ENCODE measurements at places on chromosomes 7 and 10.

- DNase-seq: no peak
Measured at GRCh38 chr7:45687185-45687560, 113.0 kb downstream of the ADCY1 start.

DNA sequence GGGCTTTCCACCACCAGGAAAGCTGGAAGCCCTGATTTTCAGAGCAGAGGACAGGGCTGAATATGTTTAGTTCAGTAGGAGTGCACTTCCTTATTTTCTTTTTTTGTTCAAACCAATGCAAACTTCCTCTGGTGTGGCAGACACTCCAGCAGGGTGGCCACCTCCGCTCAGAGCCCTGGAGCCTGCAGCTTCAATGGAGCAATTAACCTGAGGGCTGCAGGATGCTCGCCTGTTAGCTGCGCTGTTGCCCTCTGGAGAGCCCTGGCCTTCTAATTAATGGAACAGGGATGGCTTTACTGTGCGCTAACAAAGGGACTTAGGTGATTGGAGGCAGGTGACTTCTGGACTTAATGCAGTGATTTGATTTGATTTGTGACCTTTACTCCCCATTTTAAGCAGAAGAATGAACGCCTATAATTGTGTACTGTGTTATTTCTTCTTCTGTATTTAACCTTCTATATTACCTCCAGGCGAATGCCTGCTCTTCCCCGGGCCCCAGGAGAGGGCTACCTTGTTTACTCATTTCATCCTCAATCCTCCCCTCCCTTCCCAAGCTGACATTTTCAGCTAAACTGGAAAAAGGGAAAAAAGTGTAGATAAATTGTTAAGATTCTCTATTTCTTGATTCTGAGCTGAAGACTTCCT, 123.0 kb upstream of the CTBP2 start:
- no peak for DNase-seq

GRCh38 chr7:119886007-119886406, 387.0 kb upstream of the KCND2 start:
- DNase-seq: no peak

DNA sequence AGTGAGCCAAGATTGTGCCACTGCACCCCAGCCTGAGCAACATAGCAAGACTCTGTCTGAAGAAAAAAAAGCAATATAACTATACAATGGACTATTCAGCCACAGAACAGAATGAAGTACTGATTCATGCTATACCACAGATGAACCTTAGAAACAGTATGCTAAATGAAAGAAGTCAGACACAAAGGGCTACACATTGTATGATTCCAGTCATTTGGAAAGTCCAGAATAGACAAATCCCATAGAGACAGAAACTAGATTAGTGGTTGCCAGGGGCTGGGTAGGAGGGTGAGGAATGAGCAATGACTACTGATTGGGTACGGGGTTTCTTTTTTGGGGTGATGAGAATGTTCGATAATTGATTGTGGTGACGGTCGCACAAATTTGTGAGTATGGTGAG, 9.6 kb upstream of the CFAP70 start:
- DNase-seq: no peak

- peak; percentile 83 for DNase-seq
Measured at GRCh38 chr10:28432210-28432676, 100.7 kb upstream of the WAC start.

- no peak for DNase-seq
Measured at GRCh38 chr7:86768394-86768793, 124.7 kb downstream of the GRM3 start.

GRCh38 chr10:6019796-6020195, 42.4 kb downstream of the IL2RA start:
- no peak for DNase-seq

GRCh38 chr10:59176241-59177030, at the start of gene PHYHIPL:
Gene PHYHIPL (plus strand): TSS chr10:59176643. CDS start chr10:59176854, 211 bp downstream.
- no peak for DNase-seq

- no peak for DNase-seq
Measured at GRCh38 chr10:51896849-51897248, 197.5 kb upstream of the CSTF2T start.

GRCh38 chr10:70096705-70097420, 35.8 kb downstream of the AIFM2 start:
- no peak for DNase-seq

DNA sequence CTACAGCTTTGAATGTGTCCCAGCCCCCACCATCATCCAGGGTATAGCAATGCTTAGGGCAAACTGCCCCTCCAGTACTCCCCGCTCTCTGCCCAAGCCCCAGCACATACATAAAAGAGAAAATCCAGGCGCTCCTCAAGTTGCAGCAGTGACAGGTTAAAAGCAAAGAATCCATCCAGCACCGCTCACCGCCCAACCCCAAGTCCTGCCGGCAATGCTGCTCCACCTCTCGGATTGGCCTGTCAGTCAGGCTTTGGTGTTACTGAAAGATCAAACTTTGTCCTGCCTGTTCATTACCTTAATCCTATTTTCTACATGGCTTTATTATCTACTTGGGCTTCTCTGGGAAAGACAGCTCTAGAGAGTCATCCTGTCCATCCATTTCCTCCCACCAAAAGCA, 31.9 kb downstream of the DPCD start:
- no peak for DNase-seq

DNA sequence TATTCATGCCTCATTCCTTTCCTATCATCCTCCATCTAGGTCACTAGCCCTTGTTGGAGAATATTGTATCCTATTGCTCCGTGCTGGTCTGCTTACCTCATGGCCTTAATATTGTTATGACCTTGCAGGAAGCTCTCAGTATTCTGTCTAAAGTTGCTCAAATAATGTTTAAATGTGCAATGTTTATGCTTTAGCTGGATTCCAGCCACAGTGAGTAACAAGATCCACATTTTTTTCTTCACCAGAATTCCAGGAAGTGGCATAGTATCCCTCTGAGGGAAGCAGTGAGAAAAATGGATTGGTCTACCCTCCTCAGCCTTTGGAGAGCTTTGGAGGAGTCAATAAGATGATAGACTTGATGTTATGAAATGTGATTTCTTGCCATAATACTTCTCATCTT, 402.6 kb downstream of the NRG3 start:
- DNase-seq: no peak

GRCh38 chr10:60031664-60032063, 125.3 kb upstream of the CCDC6 start:
- no peak for DNase-seq

GRCh38 chr7:70266186-70266585, 667.9 kb downstream of the AUTS2 start:
- DNase-seq: no peak

GRCh38 chr10:97222326-97222961, 36.7 kb upstream of the SLIT1 start:
- DNase-seq: no peak

- DNase-seq: no peak
Measured at GRCh38 chr10:133565441-133566294, at the start of gene SYCE1. Gene SYCE1 (minus strand): TSS chr10:133565583. CDS start chr10:133565529, 54 bp downstream.

- DNase-seq: no peak
Measured at GRCh38 chr10:122148876-122149560, 122.1 kb upstream of the BTBD16 start.

DNA sequence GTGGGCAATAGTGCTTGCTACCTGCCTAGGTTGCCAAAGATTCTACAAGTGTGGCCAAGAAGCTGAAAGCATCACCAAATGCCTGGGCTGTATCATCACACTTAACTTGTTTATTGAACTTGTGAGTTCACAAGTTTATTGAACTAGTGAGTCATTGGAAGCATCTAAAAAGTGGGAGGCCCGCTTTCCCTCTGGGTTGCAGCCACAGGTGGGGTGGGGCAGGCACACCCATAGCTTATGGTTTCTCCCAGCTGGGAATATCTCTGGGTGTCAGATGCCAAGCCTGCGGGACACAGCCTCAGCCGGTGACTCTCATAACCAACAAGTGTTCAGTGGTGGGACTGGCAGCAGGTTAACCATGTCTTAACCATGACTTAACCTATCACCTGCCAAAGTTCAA, 145.9 kb upstream of the FAM13C start:
- DNase-seq: no peak

DNA sequence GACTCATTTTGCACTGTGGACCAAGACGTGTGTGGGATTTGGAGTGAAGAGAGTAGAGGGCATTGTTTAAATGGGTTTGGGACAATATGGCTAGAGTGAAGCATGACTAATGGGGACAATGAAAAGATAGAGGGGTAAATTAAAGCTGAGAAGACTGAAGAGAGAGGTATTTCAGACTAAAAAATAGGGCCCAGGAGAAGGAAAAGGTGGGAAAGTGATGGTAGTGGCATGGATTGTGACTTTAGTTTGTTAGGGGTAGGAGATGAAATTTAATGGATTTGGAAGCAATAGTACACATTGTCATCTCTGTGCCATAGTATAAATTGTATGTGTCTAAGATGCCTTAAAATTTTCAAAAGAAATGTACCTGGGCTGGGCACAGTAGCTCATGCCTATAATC, 18.2 kb downstream of the CDK1 start:
- no peak for DNase-seq

DNA sequence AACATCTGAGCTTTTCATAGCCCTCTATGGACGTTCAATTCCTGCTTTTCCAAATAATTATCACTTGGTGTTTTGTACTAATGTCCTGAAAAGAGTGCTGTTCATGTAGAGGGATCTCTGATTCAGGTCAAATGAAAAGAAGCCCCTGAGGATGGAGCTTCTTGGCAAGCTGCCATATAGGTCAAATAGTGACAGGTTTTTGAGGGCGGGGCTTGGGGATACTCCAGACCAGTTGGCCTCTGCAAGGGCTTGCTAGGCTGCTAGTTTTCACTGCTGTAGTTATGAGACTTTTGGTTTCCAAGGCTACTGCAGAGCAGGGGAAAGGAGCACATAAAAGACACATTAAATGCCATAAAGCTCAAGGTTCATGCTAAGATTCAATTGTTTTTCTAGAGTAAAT, 257.2 kb upstream of the CACNA2D1 start:
- DNase-seq: no peak

GRCh38 chr7:30032310-30033125, 4.3 kb downstream of the PLEKHA8 start:
- DNase-seq: no peak

- DNase-seq: peak; percentile 58
Measured at GRCh38 chr10:97466755-97467154, 20.8 kb downstream of the ZDHHC16 start.

GRCh38 chr10:35392482-35393228, 56.3 kb downstream of the CCNY start:
- DNase-seq: no peak

DNA sequence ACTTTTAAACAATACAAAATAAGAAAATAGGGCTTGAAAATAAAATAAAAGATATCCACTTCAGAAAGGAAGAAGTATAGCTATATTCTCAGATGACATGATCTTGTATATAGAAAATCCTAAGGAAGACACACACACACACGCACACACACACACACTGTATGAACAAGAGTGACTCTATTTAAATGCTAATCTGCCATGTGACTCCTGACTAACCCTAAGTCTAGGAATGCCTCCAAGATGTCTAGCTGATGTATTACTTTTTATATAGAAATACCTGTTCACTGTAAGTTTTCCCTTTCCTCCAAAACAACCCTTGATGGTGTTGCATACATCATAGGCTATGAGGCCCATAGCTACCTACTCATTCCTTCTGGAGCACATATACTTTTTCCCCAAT, 173.1 kb upstream of the LRRTM3 start:
- DNase-seq: peak; percentile 27

GRCh38 chr10:70132098-70133029, at the start of gene AIFM2:
Gene AIFM2 (minus strand): TSS chr10:70132825. CDS start chr10:70124084, 8,741 bp downstream.
- peak; percentile 62 for DNase-seq

- DNase-seq: no peak
Measured at GRCh38 chr7:148915211-148915610, 31.1 kb upstream of the EZH2 start.

GRCh38 chr7:101824440-101824839, 7.0 kb downstream of the CUX1 start:
- no peak for DNase-seq

DNA sequence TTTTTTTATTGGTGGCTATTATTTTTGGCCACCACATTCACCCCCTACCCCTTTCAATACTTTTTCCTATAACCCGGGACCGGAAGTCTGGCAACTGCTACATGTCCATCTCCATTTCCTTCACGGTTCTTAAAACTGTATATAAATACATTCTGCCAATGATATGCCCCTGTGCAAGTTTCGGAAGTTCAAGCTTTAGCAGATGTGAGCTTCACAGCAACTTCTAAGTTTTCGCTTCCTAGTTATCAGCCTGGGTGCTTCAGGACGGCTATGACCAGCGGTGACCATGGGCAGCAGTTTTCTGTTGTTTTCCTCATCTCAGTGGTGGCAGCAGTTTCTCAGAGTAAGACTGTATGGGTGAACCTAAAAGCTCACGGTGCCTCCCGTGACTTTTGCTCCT, 153.5 kb upstream of the NFE2L3 start:
- no peak for DNase-seq

Data from A172 (cell line).